Type B pancreatic cell (in vitro differentiated cells): ENCODE measurements at places on chromosomes 12 and 14.

GRCh38 chr12:69908203-69908602 lies 83.2 kb downstream of the MYRFL start:
- DNase-seq: no peak

GRCh38 chr14:100018482-100018881 lies 46.7 kb upstream of the EVL start:
- DNase-seq: no peak

DNA sequence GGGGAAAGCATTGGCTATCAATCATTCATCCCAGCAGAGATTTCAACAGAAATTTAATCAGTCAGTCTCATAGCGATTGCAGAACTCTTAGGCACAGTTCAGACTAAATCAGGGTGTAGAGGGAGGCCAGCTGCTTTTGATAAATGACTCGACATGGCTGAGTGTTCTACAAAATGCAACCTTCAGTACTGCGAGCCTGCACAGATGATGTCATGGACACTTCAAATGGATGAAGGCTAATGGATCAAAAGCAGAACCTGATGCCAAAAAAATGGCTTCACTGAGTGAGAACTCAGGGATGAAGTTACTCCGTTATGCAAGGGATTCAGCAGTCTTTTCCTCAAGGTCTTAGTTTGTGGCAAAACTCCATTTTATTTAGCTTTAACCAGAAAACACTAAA lies 167.3 kb downstream of the DACT1 start:
- no peak for DNase-seq

- no peak for DNase-seq
These were observed 87.8 kb upstream of the BTG1 start for GRCh38 chr12:92233346-92234015.

- DNase-seq: no peak
These were observed 27.1 kb downstream of the ALDH1L2 start for GRCh38 chr12:105057174-105057573.

- no peak for DNase-seq
These were observed 507.6 kb downstream of the PCNX1 start for GRCh38 chr14:71414631-71415403.

DNA sequence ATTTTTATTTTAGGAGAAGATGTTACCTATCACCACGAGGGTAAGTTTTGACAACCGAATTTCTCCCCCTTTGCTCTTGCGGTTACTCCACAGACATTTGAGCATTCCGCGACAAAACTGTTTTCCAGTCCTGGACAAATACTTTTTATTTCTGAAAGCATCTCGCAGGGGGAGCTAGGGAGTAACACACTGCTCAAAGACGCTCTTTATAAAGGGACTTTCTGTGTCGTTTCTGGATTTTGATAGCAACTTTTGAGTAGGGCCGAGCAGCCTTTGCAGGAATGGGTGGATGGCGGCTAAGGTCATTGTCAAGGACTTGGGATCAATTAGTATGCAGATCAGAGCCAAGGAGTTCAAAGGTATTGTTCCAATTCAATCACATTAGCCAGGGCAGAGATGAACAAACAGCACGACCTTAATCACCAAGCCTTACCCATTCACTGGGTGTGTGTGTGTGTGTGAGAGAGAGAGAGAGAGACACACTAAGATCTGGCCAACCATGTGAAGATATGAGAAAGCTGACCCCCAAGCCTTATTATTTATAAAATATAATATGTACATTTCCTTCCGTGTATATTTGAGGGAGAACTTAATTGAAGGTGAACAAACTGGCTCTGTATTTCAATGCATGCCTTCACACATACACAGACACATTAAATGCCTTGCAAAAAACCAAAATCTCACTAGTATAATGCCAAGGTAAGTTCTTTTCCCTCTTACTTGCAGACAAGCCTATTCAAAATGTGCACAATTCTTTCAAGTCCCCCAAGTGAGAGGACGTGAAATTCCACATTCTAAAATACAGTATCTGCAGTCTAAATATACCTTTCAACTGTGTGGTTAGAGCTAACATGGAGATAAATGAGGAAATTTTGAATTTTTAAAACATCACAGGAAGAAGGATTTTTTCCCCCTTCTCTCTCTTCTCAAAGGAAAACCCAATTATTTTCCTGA lies 613.8 kb downstream of the VRK1 start:
- no peak for DNase-seq

DNA sequence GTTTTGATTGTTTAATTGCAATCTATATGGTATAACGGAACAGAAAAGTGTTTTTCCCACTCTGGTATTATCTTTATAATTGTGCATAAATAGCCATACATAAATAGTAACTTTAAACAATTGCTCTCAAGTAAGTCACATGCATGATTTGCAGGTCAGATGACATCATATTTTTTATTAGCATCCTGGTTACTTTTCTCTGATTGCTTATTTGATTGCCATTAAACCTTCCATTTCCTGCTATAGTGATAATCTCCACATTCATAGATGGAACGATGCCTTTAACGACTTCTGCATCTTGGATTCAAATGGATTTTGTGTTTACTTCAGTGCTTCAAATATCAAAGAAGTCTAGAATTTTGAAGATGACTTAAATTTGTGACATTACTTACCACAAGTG lies 3.5 kb upstream of the KLRK1 start:
- no peak for DNase-seq

- no peak for DNase-seq
These were observed 4.8 kb upstream of the PLEK2 start for GRCh38 chr14:67416810-67417209.

GRCh38 chr12:77814386-77814785 lies 16.3 kb upstream of the NAV3 start:
- no peak for DNase-seq

DNA sequence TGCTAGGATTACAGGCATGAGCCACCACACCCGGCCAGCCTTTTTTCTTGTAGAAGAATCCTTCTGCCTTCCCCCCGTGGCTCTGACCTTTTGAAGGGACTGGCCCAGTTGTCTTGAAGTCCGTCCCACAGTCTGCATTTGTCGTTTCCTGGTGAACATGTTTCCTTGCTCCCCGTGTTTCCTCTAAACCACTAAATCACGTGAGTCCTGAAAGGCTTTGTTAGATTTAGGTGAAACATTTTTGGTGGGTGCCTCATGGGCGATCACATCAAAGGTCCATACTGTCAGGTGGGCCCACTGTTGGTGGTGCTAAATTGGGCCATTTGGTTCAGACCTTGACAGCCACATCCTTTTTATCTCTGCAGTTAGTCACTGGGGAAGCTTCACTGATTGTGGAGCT lies 26.3 kb downstream of the MLXIP start:
- DNase-seq: no peak

DNA sequence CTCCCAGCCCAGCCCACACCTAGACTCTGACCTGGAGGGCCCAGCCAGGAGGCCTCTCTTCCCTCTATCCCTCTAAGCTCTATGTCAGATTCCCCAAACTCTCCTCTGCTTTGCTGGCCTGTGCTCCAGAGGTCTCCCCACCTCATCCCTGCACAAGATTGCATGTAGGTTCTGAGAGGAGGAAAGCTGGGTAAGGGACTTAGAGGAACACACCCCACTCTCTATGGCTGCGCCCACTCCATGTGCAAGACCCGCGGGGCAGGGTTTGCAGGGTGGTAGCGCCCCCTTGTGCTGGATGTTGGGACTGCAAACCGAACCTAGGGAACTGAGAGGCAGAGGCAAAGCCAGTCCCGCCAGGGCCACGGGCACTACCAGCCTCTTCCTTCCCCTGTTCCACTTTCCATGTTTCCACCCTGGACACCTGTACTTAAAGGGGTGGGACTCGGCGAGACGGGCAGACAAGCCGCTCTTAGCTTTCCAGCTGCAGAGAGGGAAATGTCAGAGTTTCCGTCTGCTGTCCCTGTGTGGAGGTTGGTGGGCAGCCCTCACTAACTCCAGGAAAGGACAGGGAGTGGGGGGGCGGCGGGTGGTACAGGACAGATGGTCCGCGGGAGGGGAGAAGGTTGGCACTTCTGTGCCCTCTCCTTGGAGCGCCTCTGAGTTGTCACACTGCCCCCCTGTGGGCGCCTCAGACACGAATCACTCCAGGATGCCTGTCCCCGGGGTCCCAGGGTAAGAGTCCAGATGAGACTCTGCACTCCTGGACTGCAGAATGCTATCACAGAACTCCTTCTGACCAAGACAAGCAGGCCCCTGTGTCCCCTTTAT lies 16.8 kb downstream of the MMP14 start:
- peak; percentile 96 for DNase-seq

- DNase-seq: no peak
These were observed 18.0 kb downstream of the LUM start for GRCh38 chr12:91093341-91093740.

GRCh38 chr12:62632411-62632918 lies 165.8 kb downstream of the MON2 start:
- no peak for DNase-seq

DNA sequence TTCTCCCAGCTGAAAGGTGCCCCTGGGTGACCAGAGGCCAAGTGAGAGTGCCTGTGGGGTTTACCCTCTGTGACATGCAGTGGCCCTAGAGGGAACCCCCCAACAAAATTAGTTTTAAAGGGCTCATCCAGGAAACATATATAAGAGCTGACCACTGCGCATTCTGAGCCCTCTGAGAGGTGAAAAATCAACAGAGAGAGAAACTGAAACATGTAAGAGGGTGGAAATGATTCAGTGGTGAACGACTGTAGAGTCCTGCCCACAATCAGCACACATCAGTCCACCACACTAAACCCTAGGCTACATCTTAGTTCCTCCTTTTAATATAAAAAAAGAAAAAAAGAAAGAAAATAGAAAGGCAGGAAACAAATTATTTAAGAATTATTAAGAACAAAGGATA lies 21.0 kb upstream of the ACSM4 start:
- no peak for DNase-seq

DNA sequence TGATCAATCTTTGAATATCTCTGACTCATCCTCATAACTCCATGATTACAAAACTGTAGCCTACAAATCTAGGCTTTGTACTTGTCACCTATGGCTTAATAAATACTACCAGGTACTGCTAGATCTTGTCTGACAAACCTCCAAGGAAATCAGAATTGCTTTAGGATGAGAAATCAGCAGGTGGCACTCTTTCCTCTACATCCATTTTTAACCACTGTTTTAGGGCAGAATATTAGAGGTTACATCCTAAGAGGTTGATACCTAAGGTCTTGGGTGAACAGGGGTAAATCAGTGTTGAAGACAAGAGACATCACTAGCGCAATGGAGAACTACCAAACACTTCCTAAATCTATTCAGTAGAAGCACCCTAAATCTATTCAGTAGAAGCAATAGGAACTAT lies 63.1 kb upstream of the SOX5 start:
- no peak for DNase-seq

DNA sequence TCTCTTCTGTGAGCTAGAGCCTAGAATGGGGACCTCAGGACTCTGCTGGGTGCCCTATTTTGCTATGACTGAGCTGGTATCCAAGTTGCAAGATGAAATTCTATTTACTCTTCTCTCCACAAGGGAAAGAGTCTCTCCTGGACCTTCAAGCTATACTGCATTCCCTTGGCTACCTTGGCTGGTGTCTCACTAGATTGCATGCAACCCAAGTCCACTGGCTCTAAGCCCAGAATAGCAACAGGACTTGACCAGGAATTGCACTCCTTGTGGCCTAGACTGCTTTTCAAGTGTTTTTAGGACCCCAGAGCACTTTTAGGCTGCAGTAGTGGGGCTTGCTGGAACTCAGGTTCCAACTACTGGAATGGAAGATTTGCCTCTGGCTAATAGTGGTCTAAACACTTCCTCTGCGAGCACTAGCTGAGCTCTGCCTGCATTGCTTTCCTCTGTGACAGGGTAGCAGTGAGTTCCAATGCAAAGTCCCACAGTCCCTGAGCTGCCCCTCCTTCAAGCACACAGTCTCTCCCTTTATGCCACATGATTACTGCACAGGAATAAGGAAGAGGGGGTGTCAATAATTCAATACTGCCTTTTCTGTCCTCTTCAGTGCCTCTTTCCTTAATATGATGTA lies 1009.1 kb upstream of the FLRT2 start:
- no peak for DNase-seq

GRCh38 chr14:106268013-106268727 lies 741.8 kb downstream of the TMEM121 start:
- DNase-seq: no peak

DNA sequence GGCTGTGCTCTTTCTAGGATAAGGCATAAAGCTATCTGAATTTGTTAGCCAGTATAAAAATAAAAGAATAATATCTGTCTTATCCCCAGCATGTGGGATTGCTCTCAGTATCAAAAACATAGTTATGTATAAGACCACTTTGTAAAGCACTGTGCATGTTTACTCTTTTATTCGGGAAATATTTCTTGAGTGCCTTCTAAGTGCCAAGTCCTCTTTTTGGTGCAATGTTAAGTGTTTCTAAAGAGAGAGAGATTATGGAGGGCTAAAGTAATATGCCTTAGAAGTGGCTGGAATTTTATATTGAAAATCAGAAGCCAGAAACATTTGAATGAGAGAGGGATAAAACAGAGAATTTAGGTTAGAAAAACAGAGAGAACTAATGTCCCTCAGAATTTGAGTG lies 212.0 kb downstream of the ALG10B start:
- DNase-seq: no peak

- DNase-seq: no peak
These were observed 33.1 kb upstream of the FBXO34 start for GRCh38 chr14:55238019-55238680.

DNA sequence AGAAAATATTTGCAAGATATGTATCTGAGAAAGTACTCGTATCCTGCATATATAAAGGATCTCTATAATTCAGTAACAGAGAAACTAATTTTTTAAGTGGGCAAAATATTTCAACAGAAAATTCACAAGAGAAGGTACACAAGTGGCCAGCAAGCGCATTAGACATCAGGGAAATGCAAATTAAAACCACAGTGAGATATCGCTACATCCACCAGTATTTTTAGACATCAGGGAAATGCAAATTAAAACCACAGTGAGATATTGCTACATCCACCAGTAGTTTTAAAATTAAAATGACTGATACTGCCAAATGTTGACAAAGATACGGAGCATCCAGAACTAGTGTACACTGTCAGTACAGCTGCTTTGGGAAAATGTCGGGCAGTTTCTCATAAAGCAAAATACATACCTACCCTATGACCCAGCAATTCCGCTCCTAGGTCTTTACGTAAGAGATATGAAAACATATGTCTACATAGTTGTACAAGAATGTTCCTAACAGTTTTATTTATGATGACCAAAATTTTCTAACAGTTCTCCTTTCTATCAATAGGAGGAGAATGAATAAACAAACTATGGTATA lies 2.8 kb upstream of the KCNK13 start:
- no peak for DNase-seq

GRCh38 chr12:52651726-52652261 lies at the start of gene KRT2:
KRT2 (minus strand) TSS chr12:52652211; CDS start chr12:52652142, 69 bp downstream.
- no peak for DNase-seq

- no peak for DNase-seq
These were observed 22.2 kb downstream of the IFNG start for GRCh38 chr12:68137335-68137830.

- DNase-seq: no peak
These were observed 1.2 kb upstream of the COX14 start for GRCh38 chr12:50110762-50111351.

- no peak for DNase-seq
These were observed 221.2 kb downstream of the SSPN start for GRCh38 chr12:26416550-26416949.
